Pulmonary artery endothelial cell (primary cell): ENCODE measurements at places on chromosomes 2 and 18.

DNA sequence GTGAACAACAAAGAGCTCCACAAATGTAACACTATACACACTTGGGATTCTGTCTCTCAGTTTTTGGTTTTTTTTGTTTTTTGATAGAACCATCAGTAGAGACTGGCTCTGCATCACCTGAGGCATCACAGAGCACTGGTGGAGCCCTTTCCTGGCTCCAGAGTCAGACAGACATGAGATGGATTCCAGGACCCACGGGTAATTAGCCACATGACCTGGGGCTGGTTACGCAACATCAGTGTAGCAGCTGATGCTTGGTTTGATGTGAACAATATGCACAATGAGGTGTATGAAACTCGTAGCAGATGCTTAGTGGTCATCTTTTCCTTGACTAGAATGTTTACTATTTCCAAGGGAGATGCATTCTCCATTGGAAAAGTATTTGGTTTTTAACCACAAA lies 40.7 kb downstream of the CMPK2 start:
- no peak for DNase-seq

GRCh38 chr2:46482490-46482889 lies 3.1 kb downstream of the TMEM247 start:
- DNase-seq = no peak

DNA sequence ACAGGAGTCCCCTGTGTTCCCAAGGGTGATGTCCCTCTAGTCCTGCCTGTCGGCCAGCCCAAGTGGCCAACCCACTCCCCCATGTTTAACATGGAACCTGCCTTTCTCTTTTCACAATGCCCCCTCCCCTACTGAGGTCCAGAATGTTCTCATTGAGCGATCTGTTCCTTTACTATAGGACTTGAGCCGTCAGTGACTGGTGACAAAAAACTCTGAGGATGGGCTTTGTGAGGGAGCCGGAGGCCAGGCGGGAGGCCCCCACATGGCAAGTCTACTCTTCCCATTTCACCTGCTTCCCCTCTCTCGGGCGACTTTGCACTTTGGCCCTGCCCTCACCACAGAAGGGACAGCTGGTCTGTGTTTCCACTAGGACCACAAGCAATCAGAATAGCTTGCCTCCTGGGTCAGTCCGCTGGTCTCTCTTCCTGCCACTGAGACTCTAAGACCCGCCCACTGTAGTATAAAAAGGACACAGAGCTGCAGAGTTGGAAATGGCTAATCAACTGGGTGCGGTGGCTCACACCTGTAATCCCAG lies 146.5 kb upstream of the RAB12 start:
- no peak for DNase-seq

DNA sequence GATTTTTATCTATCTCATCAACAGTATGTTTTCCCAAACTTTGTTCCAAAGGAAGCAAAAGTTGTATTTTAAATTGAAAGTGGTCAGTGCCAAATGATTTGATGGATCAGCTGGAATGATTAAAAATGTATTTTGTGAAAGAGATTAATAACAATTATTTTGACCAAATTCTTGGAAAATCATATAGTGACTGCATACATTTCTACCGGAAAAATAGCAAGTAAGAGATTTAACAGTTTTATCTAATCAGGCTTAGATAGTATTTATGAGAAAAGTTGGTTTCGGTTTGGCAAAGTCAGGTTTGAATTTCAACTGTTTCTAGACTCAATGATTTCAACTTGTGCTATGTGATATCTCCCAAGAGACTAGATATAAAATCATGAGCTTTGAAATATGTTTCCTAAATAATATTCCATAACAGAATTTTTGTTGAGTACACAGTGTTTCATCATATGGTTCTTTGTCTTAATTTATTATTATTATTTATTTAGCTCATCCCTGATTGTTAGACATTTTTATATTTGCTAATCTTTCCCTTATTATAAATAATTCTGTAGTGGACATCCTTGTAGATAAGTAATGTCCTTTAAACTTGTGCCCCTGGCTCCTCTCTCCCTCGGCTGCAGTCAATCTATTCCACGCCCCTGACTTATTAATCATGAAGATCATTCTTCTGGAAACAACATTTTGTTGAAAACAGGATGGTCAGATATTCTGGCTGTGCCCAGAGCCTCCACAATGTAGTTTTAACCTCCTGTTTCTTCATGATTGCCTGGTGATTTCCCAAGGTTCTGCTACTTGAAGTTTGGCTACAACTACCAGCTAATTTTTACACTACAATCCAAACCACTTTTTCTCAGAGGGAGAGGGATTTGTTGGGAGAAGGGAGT lies 520.7 kb upstream of the TCF4 start:
- DNase-seq = no peak

DNA sequence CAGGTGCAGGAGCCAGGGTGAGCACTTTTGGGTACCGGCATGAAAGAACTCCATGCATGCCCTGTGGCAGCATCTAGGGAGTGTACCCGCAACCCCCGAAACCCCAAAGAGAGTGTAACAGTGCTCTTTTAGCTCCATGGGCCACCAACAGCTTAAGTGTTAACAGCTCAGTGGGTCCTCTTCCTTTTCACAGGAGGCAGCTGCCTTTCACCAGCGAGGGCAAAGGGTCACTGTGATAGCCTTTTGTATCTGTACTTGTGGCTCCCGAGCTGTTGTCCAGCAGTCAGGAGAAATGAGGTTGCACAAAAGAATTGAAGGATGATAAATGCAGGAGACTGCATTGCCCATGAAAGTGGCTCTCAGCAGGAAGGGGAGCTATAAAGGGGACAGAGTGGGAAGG lies 1166.3 kb upstream of the ACVR2A start:
- DNase-seq = no peak

- no peak for DNase-seq
These were observed 137.4 kb upstream of the ETAA1 start for GRCh38 chr2:67259556-67260342.

DNA sequence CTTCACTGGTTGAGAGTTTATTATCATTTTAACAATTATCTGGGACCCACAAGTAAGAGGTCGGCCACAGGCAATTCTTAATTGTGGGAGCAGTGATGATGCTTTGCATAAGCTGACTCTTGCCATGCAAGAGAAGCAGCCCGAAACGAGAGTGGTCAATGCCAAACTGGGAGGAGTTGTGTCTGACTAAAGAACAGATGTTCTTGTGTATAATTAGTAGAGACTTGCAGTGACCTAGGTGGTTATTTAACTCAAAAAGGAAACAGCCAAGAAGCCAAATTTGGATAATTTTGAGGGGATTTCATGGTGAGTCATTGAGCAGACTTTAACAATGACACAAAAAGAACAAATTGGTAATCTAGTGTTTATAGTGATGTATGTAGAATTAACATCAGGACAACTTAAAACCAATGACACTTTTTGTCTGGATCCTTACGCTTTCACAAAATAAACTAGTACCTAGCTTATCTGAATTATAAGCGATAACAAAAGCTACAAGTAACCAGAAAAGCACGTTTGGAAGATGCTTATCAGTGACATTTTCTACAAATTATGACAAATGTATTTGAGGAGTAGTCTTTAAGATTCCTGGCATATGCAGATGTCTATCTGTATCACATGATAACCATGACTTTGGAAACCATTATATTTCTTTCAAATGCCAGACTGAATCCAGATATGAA lies 184.7 kb upstream of the DLGAP1 start:
- no peak for DNase-seq

DNA sequence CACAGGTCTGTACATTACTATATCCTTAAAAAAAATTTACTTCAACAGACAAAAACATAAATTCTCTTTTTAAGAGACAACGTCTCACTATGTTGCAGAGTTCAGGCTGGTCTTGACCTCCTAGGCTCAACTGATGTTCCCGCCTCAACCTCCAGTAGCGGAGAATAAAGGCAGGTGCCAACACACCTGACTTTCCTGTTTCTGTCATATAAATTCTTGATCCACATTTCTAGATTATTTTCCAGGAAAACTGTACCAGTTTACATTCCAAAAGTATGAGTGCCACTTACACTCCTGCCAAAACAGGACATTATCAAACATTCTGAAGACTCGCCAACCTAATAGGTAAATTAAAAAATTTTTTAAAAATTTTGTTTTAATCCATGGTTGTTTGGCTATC lies 48.6 kb downstream of the PUM2 start:
- no peak for DNase-seq

GRCh38 chr18:58915006-58915799 lies 50.5 kb downstream of the ZNF532 start:
- no peak for DNase-seq

GRCh38 chr2:183040604-183041003 lies 2.3 kb upstream of the NCKAP1 start:
- no peak for DNase-seq

- no peak for DNase-seq
These were observed 18.0 kb upstream of the NR4A2 start for GRCh38 chr2:156350374-156351142.

DNA sequence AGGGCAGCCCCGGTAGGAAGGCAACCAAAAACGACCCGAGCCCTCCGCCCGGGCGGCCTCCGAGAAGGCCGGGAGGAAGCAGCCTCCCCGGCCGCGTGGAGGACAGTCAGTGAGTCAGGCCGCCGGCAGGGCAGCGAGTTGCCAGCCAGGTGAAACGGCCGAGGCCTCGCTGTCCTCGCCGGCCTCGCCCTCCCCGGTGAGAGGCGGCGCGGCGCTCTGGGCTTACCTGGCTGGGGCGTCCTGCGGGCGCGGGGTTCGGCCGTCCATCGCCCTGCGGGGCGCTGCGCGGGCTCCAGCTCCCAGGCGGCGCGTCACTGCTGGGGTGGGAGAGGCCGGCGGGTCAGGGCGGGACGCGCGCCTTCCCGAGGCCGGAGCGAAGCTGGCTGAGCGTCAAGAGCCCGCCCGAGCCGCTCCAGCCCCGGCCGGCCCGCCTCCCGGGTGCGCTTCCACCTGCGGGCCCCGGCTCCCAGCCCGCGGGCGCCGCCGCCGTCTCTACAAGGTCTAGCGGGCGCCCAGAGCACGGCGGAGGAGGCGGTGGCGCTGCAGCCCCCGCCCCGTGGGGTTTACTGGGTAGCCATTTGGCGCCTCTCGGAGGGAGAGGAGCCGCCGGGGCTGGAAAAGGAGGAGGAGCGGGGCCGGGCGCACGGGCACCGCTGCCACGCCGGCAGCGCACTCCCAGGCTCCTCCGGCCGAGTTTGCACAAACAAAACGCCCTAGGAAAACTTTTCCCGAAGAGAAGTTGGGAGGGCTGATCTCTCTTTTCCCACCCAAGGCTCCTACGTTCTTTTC lies 499 bp downstream of the COBLL1 start:
- peak; percentile 41 for DNase-seq

GRCh38 chr2:143229411-143229810 lies 100.2 kb downstream of the ARHGAP15 start:
- no peak for DNase-seq

DNA sequence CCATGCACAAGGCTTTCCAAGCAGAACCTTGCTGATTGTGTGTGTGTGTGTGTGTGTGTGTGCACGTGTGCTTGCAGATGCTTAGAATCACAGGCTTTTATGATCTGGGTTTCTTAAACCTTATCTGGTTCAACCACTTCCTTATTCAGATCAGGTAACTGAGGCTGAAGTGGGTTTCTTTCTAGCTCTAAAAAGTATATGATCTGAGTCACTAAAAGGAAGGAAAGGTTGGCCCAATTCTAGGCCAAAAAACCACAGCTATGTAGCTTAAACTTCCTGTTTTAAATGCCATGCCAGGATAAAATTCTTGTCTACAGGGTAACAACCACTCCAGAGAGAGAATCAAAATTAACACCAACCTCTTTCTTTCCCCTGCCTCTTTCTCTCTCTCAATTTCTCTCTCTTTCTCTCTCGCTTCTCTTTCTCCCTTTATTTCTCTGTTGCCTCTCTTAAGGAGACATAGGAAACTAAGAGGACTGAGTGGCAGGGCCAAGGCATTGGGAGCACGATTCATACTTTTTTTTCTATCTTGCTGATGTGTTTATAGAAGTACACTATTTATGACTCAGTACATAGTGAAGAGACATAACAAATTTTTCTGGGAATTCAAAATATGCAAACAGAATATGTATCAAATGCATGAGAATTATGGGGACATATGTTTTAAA lies 140.3 kb downstream of the TRIB2 start:
- peak; percentile 68 for DNase-seq

DNA sequence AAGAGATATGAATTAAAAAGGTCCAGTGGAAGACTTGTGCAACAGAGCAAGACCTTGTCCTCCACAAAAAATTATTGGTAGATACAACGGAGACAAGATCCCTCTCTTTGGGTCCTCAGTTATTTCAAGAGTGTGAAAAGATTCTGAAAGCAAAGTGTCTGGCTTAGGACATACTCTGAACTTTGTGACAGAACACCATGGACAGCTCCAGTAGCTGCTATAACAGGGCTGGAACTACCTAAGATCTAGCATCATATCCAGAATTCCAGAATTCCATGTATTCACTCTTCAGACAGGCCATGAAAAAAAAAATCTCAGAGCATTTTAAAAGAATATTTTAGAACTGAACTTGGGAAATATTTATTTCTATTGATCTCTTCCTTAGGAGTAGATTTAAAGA lies 74.8 kb upstream of the ZBTB14 start:
- DNase-seq = no peak

DNA sequence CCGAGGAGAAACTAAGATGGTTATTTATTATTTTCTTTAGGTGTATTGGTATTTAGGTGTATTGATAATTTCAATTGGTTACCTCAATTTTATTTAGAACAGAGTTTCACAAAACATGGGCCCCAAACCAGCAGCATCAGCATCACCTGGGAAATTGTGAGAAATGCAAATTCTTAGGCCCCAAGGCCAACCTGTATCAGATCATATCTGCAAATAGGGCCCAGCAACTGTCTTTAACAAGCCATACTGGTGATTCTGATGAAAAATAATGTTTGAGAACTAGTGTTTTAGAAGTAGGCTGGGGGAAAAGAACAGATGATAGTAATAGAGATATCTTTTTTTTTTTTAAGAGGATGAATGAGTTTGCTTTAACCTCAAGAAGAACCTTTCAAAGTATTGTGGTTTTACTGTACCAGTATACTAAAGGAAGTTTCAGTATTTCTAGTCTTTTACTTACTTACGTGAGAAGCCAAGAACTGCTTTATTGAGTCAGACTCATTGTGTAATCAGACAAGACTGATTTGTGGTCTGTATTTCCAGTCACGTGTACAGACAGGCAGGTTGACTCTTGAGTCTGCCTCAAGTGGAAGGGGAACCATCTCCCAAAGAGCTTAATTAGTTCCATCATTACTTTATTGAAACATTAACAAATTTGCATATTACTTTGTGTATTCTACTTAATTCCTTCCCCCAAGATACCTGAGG lies 60.4 kb upstream of the GAREM1 start:
- DNase-seq = no peak

GRCh38 chr18:79525556-79526467 lies 130.1 kb downstream of the NFATC1 start:
- DNase-seq = no peak

GRCh38 chr2:22458440-22458839 lies 926.5 kb upstream of the KLHL29 start:
- DNase-seq = no peak

- DNase-seq = no peak
These were observed 37.4 kb upstream of the NOL4 start for GRCh38 chr18:34261865-34262780.
